Activated T-helper 2 cell treated with anti-CD3 and anti-CD28 coated beads, Interferon-gamma antibody, Interleukin-2, Interleukin-4, amounts not matched to agents 10 μg/mL and 5 μg/mL and 100 μg/mL, durations not matched to agents 14 hours and 24 hours and 36 hours (primary cell): ENCODE measurements at places on chromosomes 12 and 14. TPM values are rescaled to one million over a fixed set of nuclear protein-coding genes. Genes with fewer than 3 reads are reported as not detected.

The COQ5 gene
- total RNA-seq = 29.3 and 29.9 TPM in 2 replicates

DNA sequence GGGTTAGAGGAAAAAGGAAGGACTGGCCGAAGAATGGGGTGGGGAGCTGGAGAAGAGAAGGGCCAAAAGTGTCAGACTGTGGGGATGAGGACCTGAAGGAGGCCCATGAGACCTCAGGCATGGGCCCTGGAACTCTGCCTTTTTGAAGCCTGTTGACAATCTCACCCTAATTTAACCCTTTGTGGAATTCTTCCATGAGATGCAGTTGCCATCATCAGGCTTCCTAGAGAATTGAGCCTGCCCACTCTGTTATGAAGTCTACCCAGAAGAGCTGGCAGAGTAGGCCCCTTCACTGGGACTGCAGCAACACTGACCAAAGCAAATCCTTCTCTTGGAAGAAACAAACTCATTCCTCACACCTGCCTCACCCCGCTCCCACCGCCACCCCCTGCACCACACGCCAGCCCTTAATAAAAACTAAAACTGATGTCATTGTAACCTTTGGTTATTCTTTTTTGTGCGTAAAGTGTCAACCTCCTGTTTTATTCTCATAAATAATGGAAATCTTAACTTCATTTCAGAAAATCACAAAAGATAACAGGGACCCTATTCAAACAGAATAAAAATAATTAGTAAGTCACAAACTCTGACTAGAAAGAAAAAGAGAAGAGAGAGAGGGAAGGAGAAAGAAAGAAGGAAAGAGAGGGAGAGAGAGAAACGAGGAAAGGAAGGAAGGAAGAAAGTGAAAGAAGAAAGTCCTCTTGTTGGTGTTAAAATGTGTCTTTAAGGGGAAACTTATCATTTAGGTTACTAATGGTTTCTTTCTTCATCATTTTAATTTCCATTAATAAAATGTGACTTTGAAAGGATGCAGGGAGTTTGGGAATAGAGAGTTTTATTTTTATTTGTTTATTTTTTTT is 61.3 kb downstream of the CRADD start:
- DNase-seq = no peak

DNA sequence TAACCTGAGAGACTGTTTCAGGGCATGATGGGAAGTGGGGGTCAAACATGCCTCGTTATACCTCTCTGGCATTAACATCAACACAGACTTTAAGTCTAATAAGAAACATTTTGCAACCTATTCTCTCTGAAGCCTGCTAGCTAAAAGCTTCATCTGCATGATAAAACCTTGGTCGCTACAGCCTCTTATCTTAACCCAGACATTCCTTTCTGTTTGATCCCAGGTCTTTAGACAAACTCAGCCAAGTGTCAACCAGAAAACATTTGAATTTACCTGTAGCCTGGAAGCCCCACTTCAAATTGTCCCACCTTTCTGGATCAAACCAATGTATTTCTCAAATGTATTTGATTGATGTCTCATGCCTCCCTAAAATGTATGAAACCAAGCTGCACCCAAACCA is 9.1 kb downstream of the PPP2R3C start:
- DNase-seq = no peak

- no peak for DNase-seq
These were observed 29.5 kb downstream of the TSPAN8 start for GRCh38 chr12:71128191-71128788.

DNA sequence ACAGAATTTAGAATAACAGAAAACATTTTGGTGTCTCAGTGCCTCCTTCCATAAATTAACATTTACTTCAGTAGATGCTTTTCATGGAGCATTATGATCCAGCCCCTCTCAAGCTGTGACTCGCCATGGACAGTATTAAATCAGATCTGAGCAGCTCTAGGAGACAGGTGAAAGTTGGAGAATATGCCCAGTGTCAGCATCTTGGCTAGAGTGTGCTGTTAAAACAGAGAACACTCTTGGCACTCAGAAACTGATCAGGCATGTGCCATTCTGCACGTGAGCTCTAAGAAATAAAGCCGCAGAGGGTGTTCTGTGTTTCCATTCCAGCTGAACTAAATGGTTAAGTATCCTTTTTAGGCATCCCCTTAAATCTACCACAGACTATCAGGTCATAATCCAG is 68.0 kb downstream of the DIP2B start:
- no peak for DNase-seq

The DPF3 gene
- total RNA-seq = 0.62 and 0.66 TPM in 2 replicates

- no peak for DNase-seq
These were observed 154.4 kb downstream of the TTC7B start for GRCh38 chr14:90661866-90662265.

The E2F7 gene
- 14.3 and 17.7 TPM in 2 replicates for total RNA-seq

The BDKRB1 gene
- total RNA-seq = not detected in 2 replicates

DNA sequence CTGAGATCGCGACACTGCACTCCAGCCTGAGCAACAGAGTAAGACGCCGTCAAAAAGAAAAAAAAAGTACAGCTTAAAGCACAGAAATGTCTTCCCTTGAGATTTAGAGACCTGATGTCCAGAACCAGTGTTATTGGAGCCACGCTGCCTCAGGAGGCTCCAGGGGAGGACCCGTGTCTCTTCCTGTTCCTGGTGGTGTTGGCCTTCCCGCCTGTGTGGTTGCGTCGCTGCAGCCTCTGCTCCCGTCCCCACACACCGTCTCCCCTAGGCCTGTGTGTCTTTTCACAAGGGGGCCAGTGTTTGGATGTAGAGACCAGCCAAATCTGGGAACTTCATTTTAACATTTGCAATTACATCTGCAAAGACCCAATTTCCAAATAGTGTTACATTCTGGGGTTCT is 8.6 kb upstream of the FBRSL1 start:
- no peak for DNase-seq

- DNase-seq = no peak
These were observed 2.8 kb upstream of the NFE2 start for GRCh38 chr12:54303640-54304039.

DNA sequence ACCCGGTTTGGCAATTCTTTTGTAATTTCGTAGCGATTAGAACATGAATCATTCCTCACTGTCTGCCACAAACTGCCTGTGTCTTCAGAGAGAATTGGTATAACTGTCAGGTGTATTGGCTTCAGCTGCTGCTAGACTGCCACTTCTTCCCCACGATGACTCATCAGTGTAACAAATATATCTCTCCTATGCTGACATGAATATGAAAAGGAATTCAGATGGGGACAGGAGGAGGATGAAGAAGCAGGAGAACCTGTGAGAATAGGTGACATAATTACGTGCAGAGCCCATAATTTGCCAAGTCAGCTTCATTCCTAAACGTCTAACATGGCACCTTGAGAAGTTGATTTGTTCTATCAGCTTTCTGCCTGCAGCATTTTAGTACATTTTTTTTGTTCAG is 64.9 kb downstream of the FRMD6 start:
- DNase-seq = no peak

DNA sequence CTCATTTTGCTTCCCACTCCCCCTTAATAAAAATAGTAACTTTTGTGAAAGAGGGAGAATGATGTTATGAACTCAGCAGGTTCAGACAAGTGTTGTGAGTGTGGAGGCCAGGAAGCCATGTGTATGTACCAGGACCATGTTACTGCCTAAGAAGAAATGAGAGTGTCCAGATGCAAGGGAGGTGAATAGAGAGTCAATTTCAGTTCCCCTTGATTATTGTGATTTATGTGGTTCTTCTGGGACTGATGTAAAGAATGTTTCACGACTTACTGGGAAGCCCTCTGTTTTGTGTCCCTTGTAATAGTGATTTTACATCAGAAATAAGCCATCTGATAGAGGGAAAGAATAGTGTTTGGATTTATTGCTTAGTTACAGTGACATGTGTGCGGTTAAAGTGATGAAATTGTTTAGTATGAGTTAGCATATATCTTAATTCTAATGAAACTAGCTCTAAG is 32.5 kb downstream of the FBXO34 start:
- no peak for DNase-seq

GRCh38 chr12:4252601-4253000 is 21.0 kb upstream of the CCND2 start:
- DNase-seq = no peak

- DNase-seq = no peak
These were observed 215.4 kb downstream of the SLC41A2 start for GRCh38 chr12:104742551-104743201.

- no peak for DNase-seq
These were observed 68.7 kb upstream of the PELI2 start for GRCh38 chr14:56049536-56049935.

DNA sequence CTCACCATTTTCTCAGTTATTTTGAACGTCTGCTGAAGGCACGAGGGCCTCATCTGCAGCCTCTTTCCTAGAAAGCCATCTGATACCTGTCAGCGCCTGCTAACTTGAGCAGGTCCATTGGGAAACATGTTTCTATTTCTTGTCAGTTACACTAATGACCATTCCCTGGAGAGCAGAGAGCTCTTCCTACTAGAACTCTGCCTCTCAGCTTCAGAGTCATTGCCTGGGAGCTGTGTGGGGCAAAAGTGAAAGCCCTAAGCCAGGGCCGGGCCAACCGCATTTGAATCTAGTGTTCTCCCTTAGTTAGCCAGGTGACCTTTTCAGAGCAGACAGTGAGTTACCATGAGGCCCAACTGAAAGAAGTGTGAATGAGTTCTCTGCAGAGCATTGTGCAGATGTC is 135.8 kb downstream of the EML1 start:
- DNase-seq = no peak

The WNT1 gene
- total RNA-seq = 0.60 and 0.66 TPM in 2 replicates

GRCh38 chr14:98704441-98704840 is 567.6 kb downstream of the BCL11B start:
- no peak for DNase-seq

DNA sequence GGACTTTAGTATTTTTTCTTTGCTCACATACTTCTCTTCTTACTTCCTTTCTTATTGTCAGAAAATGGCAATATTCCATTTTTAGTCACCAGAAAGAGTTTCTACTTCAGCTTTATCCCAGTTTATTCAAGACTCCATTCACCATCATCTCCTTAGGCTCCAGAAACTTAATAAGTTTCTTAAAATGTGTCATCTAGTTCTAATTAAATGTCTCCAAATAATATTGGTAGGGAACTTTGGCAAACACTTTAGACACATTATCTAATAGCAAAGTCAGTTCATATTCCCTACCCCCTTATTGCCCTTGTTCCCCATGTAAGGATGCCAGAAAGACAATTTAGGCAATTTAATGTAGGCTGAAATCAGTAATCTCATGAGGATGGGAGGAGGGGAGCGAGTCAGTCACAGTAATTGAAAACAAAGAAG is 15.1 kb downstream of the EPYC start:
- no peak for DNase-seq

DNA sequence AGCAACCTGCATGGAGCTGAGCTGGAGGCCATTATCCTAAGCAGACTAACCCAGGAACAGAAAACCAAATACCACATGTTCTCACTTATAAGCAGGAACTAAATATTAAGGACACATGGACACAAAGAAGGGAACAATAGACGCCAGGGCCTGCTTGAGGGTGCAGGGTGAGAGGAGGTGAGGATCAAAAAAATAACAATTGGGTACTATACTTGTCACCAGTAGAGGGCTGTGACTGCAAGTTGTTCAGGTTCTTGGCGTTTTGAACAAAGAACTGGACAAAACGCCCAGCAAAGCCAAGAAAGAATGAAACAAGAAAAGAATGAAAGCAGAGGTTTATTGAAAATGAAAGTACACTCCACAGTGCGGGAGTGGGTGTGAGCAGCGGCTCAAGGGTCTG is 208.5 kb upstream of the NEDD1 start:
- DNase-seq = no peak

DNA sequence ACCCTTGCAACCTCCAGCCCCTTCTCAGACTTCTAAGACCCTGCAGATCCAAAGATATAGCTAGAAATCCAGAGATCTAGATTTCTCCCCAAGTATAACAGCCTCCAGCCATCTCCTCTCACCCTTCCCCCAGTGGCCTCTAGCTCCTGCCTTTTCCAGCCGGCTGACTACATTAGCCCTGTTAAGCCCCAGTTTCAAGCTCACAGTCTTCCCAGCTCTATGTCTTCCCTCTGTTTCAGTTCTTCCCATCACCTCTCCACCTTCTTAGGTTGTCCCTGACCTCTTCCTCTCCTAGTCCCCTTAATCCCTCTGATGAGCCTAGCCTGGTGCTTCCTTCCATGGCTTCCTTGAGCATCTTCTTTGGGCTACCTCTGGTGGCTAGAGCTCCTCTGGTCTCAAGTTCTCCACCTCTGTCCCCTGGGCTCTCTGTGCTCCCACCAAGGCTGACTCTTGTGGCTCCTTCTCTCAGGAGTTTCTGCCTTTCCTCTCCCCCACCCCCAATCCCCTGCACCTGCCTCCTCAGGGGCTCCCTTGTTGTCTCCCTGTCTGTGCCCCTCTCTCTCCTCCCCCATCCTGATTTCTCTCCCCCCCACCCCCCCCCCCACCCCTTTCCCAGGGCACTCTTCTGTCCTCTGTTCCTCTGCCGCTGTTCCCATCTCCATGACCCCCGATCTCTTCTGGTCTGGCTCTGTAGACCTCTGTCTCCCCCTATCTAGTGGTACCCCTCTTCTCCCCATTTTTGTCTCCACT is 816 bp upstream of the GDF11 start:
- no peak for DNase-seq

- no peak for DNase-seq
These were observed 22.4 kb downstream of the EIF2B2 start for GRCh38 chr14:75025082-75025481.

The ENDOU gene
- not detected in 2 replicates for total RNA-seq

The GUCY2C gene
- total RNA-seq = not detected in 2 replicates

The TM7SF3 gene
- total RNA-seq = 46.7 and 51.5 TPM in 2 replicates

DNA sequence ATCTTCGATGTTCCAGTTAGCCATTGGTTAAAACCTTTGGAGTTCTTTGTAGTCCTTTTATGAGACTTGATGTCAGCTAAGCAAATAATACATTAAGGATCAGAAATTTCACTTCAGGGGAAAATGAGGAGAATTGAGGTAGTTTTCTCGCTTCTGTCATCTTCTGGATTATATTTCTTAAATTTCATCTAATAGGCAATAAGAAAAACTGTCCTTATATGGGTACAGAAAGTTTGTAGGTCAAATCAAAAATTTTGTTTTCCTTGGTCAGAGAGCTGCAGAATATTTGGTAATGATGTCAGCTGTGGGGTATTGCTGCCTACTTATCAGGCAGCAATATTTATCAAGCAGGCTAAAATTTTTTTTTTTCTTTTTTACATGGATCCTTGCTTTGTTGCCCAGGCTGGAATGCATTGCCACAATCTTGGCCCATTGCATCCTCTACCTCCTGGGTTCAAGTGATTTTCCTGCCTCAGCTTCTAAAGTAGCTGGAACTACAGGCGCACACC is 37.1 kb downstream of the RIMKLB start:
- DNase-seq = no peak

The PLA2G1B gene
- not detected in 2 replicates for total RNA-seq

GRCh38 chr14:103258211-103258610 is 75.8 kb upstream of the EIF5 start:
- DNase-seq = no peak

The KRT77 gene
- not detected in 2 replicates for total RNA-seq

DNA sequence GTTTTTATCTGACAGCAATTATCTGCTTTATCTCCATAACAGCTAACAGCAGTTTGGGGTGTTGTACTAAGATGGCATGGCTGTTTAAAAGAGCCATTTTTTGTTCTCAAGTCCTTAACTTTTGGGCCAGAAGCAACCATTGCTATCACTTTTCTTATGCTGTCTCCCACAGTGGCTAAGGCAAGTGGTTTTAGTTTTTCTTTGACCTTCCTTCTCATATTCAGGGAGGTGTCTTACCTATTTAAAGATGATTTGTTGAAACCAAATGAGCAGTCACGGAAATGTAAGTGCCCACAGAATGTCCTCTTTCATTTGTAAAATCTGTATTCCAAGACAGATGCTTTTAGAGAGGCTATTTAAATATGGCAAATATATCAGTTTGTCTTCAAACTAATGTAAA is 96.8 kb upstream of the USP15 start:
- DNase-seq = no peak

The GPR68 gene
- 5.7 and 6.0 TPM in 2 replicates for total RNA-seq
